ENCODE measurements at places on chromosomes 1 and 21. TPM values are rescaled to one million over a fixed set of nuclear protein-coding genes. Genes with fewer than 3 reads are reported as not detected.

DNA sequence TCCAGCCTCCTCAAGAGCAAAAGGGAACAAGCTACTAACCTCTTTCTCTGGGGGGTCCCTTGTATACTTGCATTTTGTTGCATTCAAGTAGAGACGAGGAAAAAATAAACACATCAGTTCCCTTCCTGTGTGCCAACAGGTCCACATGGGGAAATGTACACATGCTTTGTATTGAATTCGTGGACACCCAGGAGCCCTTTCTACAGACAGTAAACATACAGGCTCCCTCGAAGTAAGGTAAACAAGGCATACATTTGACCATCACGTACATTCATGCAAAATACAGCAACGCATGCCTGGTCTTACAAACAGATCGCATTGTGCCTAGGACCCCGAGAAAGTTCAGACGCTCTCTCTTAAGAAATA is 1.1 kb downstream of the KCND3 start:
- no peak for DNase-seq

Gene NBPF6
- polyA plus RNA-seq = 0.18 TPM

DNA sequence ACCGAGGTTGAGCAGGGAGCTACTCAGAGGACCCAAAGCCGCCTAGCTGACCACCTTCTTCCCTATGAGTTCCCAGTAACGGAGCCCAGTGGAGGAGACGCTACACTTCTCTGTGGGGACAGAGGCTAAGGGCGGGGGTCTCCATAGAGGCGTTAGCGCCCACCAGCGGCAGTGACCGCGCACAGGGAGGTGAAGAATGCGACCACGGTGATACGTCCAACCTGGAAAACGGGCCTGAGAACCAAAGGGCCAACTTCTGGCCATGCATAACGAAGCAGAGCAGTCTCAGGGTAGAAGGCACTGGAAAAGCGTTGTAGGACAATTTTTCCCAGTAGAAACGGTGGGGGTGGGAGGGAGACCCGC is 400 bp upstream of the COG2 start:
- DNase-seq = no peak

DNA sequence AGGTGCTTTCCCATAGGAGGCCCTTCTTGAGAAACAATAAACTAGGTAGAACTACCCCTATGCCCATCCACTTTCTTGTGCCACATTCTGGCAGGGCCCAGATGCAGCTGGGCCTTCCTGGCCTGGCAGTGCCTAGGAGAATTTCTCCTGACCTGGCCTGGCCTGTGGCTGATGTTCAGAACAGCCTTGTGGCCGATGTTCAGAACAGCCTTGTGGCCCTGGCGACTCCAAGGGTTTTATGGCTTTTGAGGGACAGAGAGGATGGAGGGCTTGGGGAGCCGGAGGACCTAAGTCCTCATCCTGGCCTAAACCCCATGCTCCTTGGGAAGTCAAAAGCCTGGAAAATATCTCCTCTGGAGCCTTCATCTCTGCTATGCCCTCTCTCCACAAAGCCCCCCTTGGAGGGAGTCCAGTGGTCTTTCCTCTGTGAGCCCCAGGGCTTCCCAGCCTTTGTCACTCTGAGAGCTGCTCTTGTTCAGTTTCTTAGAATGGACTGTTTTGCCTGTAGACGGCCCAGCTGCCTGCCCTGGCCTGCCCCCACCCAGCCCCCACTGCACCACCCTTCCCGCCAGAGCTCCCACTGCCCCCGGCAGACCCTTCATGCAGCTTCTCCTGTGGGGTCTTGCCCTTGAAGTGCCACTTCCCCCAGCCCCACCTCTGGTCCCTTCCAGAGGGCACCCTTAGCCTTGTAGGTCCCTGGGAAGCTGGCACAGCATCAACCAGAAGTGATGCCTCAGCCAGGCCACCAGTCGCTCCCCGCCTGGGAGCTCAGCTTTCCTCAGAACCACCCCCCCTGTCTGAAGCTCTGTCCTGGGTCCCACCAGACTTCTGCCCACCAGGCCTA is 7.0 kb downstream of the GPR37L1 start:
- no peak for DNase-seq

- no peak for DNase-seq
These were observed 150.5 kb downstream of the DPYD start for GRCh38 chr1:97770376-97770775.

Gene PRRX1
- polyA plus RNA-seq = not detected

Gene VANGL1
- polyA plus RNA-seq = 9.5 TPM

DNA sequence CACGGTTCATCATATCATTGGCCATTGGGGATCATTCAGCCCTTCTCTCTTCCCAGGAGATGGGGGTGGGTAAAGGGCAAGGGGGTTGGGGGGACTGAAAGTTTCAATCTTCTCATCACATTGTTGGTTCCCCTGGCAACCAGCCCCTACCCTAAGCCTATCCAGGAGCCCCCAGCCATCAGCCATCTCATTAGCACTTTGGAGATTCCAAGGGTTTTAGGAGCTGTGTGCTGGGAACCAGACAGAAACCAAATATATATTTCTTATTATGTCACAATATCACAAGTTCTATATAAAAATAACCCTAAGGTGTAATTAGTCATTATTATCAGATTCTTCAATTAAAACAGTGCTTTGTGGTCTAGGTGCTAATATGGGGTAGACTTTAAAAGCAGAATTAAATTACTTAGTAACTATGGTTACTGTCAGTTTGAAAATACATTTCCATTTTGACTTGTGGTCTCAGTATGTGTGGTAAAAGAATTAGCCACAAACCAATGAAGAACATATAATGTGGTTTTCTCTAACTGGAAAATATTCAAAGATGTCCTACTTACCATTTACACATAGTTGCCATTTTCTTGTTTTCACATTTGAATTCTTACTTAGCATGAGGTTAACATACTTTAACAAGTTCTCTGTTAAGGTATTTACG is 28.1 kb downstream of the IL23R start:
- no peak for DNase-seq

DNA sequence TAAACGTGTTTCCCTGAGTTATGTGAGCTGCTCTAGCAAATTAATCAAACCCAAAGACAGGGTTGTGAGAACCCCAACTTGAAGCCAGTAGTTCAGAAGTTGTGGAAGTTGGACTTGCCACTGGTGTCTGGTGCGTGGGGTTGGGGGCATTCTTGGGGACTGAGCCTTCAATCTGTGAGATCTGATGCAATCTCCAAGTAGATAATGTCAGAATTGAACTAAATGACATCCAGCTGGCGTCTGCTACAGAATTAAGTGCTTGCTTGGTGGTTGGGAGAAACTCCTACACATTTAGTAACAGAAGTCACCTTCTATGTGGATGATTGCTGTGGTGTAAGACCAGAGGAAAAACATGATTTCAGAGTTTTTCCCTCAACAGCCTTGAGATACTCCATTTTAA is 207.4 kb downstream of the FGGY start:
- DNase-seq = no peak

- no peak for DNase-seq
These were observed 642 bp upstream of the CREG1 start for GRCh38 chr1:167554028-167554779.

GRCh38 chr1:18263547-18264120 is 156.0 kb downstream of the IGSF21 start:
- DNase-seq = no peak

Gene HES2
- 1.3 TPM for polyA plus RNA-seq

Gene COG2
- 23.4 TPM for polyA plus RNA-seq

GRCh38 chr1:174158767-174159251 is 511 bp upstream of the RABGAP1L start:
- no peak for DNase-seq

GRCh38 chr1:25685938-25686665 is 69.5 kb downstream of the MAN1C1 start:
- no peak for DNase-seq

- DNase-seq = no peak
These were observed 211.9 kb upstream of the SPAG17 start for GRCh38 chr1:118396829-118397495.

DNA sequence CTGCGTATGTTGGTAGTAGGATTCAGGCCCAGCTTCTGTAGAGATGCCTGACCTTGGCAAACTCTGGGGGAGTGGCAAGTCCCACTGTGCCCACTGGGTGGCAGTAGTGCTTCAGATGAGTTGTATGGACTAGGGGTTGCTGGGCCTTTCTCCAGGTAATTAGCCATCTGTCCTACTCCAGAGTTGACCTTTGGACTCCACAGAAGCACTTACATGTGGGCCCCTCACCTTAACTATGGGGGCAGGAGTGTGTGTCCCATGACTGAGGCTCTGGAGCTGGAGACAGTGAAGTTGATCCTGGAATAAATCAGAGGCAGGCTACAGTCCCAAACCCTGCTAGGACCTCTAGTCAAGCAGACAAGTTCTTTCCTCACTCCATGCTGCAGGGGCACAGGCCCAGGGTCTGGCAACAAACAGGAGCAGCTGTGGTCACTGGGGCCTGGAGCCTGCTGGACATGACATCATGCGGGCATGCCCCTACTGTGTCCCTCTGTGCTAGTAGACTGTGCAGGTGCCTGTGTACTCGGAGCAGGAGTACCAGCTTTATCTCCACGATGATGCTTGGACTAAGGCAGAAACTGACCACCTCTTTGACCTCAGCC is 4.6 kb downstream of the DMAP1 start:
- peak; percentile 30 for DNase-seq

Gene KRTAP10-8
- polyA plus RNA-seq = not detected

- DNase-seq = no peak
These were observed 86.3 kb downstream of the CAMK2N1 start for GRCh38 chr1:20399606-20400180.

GRCh38 chr1:112298558-112298957 is 97.5 kb upstream of the CTTNBP2NL start:
- DNase-seq = peak; percentile 41

Gene KPNA6
- polyA plus RNA-seq = 15.9 TPM

DNA sequence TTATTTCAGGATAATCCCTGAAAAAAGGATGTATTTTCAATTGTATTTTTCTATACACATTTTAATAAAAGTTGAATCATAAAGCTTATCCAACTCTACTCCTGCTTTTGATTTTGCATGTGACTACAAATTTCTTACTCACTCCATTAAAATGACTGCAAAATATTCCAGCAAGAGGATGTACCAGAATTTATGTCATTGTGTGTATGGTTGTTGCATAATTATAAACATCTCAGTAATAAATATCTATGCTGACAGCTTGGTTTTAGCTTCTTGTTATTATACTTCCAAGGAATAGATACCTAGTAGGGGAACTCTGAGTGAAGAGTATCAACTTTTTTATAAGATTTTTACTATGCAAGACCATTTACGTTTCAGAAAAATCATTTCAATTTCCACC is 463.2 kb upstream of the RUNX1 start:
- no peak for DNase-seq

Gene RNF186
- polyA plus RNA-seq = not detected

Gene ACOT7
- 48.0 TPM for polyA plus RNA-seq

GRCh38 chr21:45454926-45455673 is 50.1 kb downstream of the COL18A1 start:
- no peak for DNase-seq

Gene PHACTR4
- polyA plus RNA-seq = 25.4 TPM

- no peak for DNase-seq
These were observed 26.1 kb downstream of the MTR start for GRCh38 chr1:236821091-236821627.

Gene CLCA4
- not detected for polyA plus RNA-seq

- DNase-seq = peak; percentile 73
These were observed 135.2 kb downstream of the PSMG1 start for GRCh38 chr21:39048064-39048463.

DNA sequence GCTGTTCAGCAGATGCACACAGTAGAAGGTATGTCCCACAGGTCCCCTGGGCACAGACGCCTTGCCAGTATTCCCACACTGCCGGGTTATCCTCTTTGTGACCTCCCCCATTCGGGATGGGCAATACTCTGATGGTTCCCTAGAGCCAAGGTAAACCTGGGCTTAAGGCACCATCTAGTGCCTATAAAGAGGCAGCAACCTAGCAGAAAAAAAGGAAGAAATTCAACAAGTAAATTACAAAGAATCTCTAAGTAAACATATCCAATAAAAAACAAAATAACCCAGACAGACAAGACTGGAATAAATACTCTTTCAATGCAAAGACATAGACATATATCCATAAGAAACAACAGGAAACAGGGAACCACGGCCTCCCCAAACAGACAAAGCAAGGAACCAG is 39.4 kb downstream of the HSF2BP start:
- no peak for DNase-seq

GRCh38 chr1:61533546-61533945 is 191.4 kb downstream of the TM2D1 start:
- DNase-seq = no peak

DNA sequence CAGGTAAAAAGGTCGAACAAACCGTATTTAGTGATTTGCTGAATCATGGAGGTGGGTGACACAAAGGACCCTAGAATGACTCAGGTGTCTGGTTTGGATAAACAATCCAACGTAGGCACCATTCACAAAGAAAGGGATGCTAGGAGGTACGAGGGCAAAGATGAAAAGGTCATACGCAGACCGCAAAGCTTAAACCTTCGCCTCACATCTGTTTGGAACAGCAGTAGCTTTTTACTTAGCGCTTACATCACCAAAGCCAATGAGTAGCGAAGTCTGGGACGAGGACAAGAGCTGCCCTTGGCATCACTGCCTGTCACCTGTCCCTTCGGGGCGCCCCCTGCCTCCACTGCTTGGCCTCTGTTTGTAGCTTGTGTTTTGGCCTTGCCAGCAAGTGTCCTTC is 350.2 kb downstream of the SMYD3 start:
- DNase-seq = no peak

Gene MATN1
- 0.10 TPM for polyA plus RNA-seq

GRCh38 chr1:248277876-248278275 is at the start of gene OR2T33:
TSS of gene OR2T33 (minus strand) at chr1:248277976. CDS start at chr1:248273814, 4,162 bp downstream.
- no peak for DNase-seq

Gene USF1
- polyA plus RNA-seq = 49.2 TPM

- DNase-seq = no peak
These were observed 7.9 kb upstream of the IER5 start for GRCh38 chr1:181080556-181080955.

- DNase-seq = no peak
These were observed 63.6 kb upstream of the TNFSF18 start for GRCh38 chr1:173114346-173114745.

GRCh38 chr1:199411506-199411905 is 616.0 kb upstream of the NR5A2 start:
- no peak for DNase-seq

GRCh38 chr1:220901881-220902280 is 22.6 kb downstream of the HLX start:
- DNase-seq = no peak

Gene URB1
- polyA plus RNA-seq = 10.3 TPM

GRCh38 chr1:234543442-234544086 is 64.6 kb upstream of the TARBP1 start:
- no peak for DNase-seq

- DNase-seq = peak; percentile 78
These were observed 8.0 kb upstream of the TNFRSF14 start for GRCh38 chr1:2548068-2548589.

GRCh38 chr1:18495635-18496034 is 14.9 kb downstream of the KLHDC7A start:
- no peak for DNase-seq

DNA sequence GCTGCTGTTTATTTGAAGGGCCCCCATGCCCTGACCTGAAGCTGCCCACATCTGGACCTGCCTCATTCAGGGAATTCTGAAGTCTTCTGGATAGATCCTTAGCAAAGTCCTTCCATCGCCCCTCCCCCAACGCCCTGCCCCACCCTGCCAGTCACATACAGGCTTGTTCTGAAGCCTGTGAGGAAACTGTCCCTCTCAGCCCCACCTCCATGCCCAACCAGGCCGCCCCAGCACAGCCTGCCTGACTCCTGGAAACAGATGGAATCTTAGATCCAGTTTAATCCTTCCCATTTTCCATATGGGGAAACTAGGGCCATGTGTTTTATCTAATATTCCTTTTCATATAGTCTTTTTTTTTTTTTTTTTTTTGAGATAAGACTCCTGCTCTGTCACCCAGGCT is 44.5 kb upstream of the GPR37L1 start:
- DNase-seq = no peak

Gene ATP6V1G3
- not detected for polyA plus RNA-seq

Gene PRR9
- not detected for polyA plus RNA-seq

GRCh38 chr1:38990386-38990737 is 714 bp upstream of the AKIRIN1 start:
- DNase-seq = no peak
